DMS53 (cell line): ENCODE measurements at places on chromosomes 1 and 21.

- no peak for DNase-seq
Measured at GRCh38 chr1:211017075-211017718, 116.8 kb downstream of the KCNH1 start.

DNA sequence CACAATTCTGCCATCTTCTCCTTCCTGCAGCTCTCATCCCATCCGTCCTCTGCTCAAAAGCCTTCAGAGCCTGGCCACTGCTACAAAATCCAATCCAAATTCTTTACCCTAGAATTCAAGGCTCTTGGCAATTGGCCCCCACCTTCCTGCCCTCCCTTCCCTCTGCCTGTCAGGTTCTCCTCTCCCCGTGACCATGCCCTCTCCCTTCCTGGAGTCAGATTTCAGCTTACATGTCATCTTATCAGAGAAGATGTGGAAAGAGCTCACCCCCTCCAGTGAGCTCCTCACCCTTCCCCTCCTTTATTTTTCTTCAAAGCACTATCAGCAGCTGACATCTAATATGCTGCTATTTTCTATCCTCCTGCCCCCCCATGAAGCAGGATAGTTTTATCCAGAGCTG is 86.9 kb downstream of the GRIK3 start:
- DNase-seq: no peak

DNA sequence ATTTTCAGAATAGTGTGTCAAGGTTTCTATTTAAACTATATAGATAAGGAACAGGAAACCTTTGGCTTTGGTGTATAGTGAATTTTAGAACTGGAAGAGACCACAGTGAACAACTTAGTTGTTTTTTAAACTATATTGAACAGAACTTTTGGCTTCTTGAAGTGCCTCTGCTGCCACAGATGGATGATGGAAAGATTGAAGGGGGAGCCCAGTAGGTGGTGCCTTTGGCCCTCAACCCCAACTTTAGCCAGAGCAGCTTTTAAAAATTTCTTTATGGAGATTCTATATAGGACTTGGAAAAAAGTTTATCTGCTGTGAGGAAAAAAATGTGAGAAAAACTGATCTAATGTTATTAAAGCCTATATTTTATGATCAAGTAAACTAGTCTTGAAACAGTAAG is 50.2 kb downstream of the SWT1 start:
- DNase-seq: no peak

DNA sequence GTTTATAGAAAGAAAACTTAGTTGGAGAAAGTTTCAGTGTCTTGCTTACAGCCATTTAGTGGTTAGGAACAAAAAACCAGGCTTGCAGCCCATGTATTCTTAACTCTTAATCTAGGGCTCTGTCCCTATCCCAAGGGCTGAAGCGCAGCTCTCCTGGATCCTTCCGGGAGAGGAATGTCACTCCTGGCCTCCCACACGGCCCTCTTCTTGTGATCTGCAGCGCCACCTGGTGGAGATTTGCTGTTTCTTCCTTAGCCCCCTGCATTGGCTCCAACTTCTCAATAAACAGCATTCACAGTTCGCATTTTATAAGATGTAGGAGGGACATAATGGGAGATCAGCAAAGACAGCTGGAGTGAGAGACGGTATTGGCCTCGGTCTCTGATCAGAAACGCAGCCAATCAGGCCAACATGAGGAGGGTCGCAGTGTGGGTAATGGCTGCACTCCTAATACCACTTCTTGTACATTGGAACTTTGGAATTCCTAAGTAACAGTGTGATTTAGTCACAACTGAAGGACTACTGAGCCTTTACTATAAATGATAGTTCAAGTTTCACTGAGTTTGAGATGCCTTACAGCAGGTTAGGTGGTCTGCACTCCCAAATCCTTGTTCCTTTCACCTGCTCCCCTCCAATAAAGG is 283.4 kb downstream of the ASTN1 start:
- DNase-seq: peak; percentile 89

GRCh38 chr1:183097438-183098051 is 74.3 kb downstream of the LAMC1 start:
- DNase-seq: peak; percentile 12

GRCh38 chr1:18644973-18645746 is 14.5 kb downstream of the PAX7 start:
- no peak for DNase-seq

GRCh38 chr1:89611721-89612120 is 21.2 kb upstream of the LRRC8C start:
- DNase-seq: no peak

- DNase-seq: peak; percentile 17
Measured at GRCh38 chr1:233561708-233562426, 52.0 kb upstream of the KCNK1 start.

- DNase-seq: no peak
Measured at GRCh38 chr21:46605767-46606426, 1.0 kb upstream of the S100B start.

DNA sequence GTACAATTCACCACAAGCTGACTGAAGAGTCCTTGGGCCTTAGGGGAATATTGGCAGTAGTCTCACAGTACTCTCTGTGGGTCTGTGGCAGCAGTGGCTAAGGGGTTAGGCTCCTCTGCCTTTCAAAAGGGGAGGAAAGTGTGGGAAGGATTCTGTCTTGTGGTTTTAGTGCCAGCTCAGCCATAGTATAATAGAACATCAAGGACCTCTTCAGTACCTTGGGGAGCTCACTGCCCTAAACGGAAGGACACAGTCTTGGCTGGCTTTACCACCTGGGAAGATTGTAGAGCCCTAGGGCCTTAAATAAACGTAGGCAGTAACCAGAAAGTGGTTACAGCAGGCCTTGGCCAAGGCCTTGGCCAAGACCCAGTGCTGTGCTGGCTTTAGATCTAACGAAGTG is 265.7 kb downstream of the COL11A1 start:
- DNase-seq: no peak

- no peak for DNase-seq
Measured at GRCh38 chr1:71641903-71642302, 561.1 kb upstream of the ZRANB2 start.

- no peak for DNase-seq
Measured at GRCh38 chr1:24535021-24535424, 20.9 kb upstream of the NCMAP start.

GRCh38 chr1:115924770-115925169 is 51.5 kb upstream of the SLC22A15 start:
- no peak for DNase-seq

GRCh38 chr1:234140388-234140787 is 232.9 kb upstream of the COA6 start:
- DNase-seq: no peak

GRCh38 chr1:68384321-68384813 is 65.4 kb downstream of the RPE65 start:
- peak; percentile 97 for DNase-seq

DNA sequence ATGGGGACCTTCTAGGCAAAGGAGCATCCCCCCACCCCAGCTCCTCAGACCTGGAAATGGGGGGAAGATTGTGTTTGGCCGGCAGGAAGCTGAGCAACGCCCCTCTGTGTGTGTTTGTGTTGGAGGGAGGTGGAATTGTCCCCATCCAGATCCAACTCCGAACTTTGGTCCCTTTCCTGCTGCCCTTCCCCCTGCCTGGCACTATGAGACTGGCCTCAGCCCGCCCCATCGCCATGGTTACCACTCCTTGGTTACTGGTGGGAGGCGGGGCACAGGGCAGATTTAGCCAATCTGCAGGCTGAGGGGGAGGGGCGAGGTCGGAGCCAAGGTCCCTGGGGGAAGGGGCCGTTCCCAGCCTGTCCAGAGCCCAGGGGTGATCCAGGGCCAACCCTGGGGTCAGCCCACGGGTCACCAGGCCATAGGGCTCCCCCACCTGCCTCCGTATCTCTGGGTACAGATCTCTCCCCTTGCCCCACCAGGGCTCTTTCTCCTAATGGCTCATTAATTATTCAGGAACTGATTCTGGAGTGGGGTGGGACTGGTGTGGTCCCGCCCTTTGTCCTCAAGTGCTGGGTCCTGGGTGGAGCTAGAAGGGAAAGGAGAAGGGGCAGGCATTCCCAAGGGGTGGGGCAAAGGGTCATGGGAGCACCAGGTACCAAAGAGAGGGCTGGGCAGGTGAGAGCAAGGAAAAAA is 15.2 kb downstream of the PTPRF start:
- DNase-seq: peak; percentile 98

DNA sequence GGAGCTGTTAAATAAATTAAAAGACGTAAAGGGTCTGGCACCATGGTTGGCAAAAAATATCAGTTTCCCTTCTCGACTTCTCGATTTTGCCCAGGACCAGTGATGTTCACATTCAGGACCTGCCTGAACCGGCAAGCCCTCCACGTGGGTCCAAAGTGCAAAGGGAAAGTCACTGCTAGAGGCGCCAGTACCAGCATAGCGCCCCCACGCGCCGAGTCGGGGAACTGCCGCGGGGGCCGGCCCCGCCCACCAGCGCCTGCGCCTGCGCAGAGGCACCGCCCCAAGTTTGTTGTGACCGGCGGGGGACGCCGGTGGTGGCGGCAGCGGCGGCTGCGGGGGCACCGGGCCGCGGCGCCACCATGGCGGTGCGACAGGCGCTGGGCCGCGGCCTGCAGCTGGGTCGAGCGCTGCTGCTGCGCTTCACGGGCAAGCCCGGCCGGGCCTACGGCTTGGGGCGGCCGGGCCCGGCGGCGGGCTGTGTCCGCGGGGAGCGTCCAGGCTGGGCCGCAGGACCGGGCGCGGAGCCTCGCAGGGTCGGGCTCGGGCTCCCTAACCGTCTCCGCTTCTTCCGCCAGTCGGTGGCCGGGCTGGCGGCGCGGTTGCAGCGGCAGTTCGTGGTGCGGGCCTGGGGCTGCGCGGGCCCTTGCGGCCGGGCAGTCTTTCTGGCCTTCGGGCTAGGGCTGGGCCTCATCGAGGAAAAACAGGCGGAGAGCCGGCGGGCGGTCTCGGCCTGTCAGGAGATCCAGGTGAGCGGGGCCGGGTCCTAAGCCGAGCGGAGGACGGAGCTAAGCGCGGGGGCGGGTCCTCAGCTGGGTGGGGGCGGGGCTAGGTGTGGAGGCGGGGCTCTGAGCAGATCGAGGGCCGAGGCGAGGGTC is at the start of gene PINK1:
Gene PINK1, plus strand, starts transcription at position 269 of the 875 bp plus-strand sequence. Its CDS starts 91 bp downstream, at position 360.
- DNase-seq: peak; percentile 93

- no peak for DNase-seq
Measured at GRCh38 chr1:235051521-235051920, 77.1 kb downstream of the TOMM20 start.

GRCh38 chr1:14599800-14600199 is 1.3 kb downstream of the KAZN start:
- no peak for DNase-seq

DNA sequence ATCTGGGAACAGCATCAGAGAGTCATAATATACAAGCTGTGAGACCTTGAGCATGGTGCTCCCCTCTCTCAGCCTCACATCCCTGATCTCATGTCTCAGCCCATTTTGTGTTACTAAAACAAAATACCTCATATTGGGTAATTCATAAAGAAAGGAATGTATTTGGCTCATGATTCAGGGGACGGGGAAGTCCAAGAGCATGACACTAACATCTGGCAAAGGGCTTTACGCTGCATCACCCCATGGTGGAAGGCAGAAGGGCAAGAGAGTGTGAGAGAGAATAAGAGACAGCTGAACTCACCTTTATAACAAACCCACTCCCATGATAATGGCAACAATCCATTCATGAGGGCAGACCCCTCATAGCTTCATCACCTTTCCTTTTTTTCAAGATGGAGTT is 36.5 kb downstream of the RNASEL start:
- no peak for DNase-seq

GRCh38 chr1:161182214-161182613 is 4.9 kb upstream of the B4GALT3 start:
- no peak for DNase-seq

- no peak for DNase-seq
Measured at GRCh38 chr1:99236756-99237155, 27.5 kb upstream of the PLPPR4 start.

DNA sequence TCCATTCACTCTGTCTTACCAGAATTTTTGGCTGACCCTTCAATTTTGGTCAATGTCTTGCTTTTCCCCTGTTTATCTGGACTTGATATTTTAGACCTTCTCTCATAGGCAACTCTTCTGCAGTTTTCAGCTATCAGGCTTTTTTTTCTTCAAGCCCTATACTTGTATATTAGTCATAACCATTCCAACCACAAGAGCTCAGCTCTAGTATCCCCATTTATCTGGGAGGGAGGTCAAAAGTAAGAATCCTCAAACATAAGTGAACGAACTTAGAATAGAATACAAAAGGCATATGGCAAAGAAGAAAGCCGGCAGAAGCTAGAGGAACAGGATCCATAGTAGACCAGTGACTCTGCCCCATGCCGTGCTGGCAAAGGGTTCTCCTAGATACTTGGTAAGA is 45.9 kb upstream of the TNFSF4 start:
- no peak for DNase-seq

DNA sequence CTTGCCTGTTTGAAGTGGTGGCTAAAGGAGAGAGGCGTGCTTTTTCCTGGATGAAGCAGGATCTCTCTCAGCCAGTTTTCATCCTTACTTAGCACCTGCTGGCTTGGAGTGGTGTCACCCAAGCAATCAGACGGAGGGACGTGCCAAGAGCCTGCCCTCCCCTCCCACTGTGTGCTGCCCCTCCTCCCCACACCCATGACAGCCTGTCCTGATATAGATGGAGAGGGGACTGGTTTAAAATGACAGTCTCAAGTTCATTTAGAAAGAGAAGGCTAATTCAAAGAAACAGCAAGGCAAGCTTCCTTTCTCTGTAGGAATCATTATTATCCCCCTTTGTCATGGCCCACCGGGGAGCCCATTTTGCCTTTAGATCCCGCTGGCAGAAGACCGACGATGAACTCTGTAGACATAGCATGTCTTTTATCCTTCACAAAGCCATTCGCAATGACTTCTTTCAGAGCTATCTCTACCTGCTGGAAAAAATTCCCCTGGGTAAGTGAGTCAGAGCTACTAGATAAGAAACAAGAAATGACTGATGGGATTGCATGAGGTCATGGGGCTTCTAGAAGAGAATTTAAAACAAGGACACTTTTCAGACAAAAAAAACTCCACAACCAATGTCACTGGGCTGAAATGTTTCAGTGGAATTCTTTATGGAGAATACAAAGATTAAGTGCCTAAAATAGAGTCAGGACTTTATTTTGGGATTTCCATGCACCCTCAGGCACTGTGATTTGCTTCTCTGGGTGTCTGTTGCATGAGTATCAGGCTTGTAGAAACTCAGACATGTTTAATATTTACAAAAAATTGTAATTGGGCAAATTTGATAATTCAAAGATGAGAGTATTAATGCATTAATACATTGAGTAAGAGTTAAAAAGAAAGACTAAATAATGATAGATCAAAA is at the start of gene NTMT2:
Gene NTMT2, plus strand, starts transcription at position 190 of the 907 bp plus-strand sequence. Its CDS starts 149 bp downstream, at position 339.
- DNase-seq: no peak

GRCh38 chr1:23442751-23443150 is 18.2 kb upstream of the TCEA3 start:
- no peak for DNase-seq

DNA sequence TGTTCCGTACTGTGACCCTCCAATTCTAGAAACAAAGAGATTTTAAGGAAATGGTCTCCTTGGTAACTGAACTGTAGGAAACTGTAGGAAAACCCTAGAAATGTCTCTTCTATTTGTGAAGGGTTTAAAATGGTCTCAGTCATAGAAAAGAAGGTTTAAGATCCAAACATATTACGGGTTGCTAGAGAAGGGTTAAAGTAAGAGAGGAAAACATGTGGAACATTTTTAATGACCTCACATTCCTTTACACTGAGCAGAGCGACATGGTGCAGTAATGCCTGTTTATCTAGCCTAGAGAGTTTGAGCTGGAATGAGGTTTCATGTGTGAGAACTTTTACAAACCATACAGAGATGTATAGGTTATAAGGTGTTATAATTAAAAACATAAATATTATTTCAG is 36.9 kb upstream of the C1orf105 start:
- DNase-seq: no peak

GRCh38 chr1:244019982-244020485 is 31.0 kb upstream of the ZBTB18 start:
- DNase-seq: no peak

GRCh38 chr1:99623554-99623953 is 22.4 kb upstream of the PALMD start:
- DNase-seq: no peak

GRCh38 chr1:193754732-193755427 is 568.5 kb upstream of the B3GALT2 start:
- DNase-seq: peak; percentile 38
